ENCODE measurements at places on chromosomes 2 and 18.

DNA sequence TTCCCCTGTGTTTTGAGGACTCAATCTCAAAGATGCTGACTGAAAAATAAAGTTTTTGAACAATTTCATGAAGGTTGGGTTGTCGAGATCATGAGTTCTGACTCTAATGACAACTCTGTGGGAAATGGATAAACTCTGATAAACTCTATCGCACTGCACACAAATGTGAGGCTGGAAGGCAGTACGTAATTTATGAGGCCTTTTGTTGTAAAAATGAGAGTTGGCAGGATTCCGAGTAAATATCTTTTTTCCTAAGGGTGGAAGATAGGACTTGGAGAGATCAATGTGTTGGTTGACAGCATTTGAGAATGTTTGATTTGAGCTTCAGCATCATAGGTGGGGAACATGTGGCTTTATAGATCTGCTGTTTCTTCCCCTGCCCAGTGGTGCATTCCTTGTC, 90.4 kb downstream of the SPTBN1 start:
- no peak for DNase-seq

DNA sequence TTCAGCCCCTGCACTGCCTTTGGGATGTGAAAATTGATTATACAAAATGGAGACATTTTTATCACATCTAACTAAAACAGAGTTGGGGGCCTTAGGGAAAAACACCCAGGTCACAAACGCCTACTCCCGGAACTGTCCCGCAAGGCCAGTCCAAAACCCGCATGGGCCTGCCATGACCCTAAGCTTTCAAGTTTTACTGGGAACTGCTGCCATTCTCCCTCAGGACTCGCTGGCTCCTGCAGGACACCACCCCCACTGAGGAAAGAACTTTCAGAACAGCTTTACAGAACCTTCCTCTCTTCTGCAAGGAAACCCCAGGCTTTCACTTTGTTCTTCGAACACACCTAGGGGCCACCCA, 320.4 kb upstream of the HS6ST1 start:
- no peak for DNase-seq

DNA sequence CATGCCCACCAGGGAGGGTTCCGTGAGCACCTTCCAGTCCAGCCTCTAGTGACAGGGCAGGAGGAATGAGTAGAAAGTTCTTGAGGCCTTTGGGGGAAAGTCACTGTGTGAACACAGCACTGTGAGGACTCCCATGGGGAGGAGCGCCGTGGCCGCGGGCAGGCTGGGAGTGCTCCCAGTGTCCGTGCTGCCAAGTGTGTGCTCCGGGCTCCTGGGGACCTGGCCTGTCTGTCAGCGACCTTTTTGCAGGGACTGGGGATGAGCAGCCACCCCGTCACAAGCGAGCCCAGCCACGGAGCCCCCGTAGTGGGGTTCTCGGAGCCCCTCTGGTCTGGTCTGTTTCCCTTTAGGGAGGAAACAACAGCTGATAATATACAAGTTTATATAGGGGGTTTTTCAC, 36.8 kb downstream of the PDIA6 start:
- DNase-seq, result no peak

DNA sequence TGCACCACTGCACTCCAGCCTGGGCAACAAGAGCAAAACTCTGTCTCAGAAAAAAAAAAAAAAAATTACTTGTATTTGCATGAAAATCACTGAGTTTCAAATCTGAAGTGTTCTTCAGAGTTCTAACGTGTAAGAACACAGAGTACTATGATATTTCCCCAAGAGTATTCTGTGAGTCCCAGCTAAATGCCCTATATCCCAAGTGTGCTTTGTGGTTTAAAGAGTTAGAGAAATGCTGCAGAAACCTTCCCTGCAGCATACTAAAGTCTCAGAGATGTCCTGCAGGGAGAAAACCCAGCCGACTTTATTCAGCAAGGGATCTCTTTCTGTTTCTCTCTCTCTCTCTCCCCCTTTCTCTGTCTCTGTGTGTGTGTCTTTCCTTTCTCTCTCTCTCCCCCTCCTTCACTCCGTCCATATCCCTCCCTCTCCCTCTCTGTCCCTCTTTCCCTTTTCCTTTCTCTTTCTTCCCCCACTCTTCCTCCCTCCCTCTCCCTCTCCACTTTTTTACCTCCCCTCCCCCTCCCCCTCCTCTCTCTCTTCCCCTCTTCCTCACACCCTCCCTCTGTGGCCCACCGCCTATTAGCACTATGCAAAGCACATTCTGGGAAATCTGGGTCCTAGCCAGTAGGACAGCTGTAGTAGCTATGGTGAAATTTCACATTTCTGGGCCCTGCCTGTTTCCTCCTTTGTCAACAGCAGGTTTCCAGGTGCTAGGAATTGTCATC, 54.2 kb downstream of the ACTR2 start:
- no peak for DNase-seq

Measured in inflammatory macrophage treated with lipopolysaccharide for 4 hours (primary cell).